AG04450 (cell line): ENCODE measurements at places on chromosomes 12 and 14. TPM values are rescaled to one million over a fixed set of nuclear protein-coding genes. Genes with fewer than 3 reads are reported as not detected.

- DNase-seq: no peak
Measured at GRCh38 chr12:29414368-29414767, 33.4 kb upstream of the ERGIC2 start.

GRCh38 chr12:11749943-11750690 is 100.6 kb downstream of the ETV6 start:
- no peak for DNase-seq

- DNase-seq: no peak
Measured at GRCh38 chr12:67270622-67271021, 1.5 kb downstream of the CAND1 start.

DNA sequence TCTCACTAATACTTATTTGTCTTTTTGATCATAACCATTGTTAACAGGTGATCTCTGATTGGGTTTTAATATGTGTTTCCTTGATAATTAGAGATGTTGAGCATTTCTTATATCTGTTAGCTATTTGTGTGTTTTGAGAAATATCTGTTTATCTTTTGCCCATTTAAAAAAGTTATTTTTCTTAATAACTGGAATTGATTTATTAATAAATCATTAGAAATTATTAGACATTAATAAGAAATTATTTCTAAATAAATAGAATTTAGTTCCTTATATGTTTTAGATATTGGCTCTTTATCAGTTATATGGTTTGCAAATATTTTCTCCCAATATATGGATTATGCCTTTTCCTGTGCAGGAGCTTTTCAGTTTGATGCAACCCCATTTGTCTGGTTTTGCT is 18.7 kb downstream of the TMX1 start:
- DNase-seq: no peak

DNA sequence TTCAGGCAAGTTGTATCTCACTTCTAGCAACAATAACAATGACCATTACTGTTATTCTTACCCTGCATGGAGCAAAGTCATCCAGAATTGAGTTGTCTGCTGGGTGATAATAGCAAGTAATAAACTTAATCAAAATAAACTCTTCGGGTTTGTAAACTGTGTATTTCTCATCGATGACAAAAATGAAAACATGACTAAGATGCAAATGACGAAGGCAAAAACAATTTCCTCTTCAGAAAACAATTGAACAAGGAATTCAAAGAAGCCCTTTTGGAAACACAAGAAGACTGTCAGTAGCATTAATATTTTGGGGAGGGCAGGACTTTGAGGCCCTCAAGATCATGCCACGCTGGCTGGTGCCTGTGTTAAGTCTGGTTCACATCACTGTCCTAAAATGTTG is 232.0 kb downstream of the BTG1 start:
- DNase-seq: no peak

Gene IGFBP6
- 182 and 274 TPM in 2 replicates for polyA plus RNA-seq

DNA sequence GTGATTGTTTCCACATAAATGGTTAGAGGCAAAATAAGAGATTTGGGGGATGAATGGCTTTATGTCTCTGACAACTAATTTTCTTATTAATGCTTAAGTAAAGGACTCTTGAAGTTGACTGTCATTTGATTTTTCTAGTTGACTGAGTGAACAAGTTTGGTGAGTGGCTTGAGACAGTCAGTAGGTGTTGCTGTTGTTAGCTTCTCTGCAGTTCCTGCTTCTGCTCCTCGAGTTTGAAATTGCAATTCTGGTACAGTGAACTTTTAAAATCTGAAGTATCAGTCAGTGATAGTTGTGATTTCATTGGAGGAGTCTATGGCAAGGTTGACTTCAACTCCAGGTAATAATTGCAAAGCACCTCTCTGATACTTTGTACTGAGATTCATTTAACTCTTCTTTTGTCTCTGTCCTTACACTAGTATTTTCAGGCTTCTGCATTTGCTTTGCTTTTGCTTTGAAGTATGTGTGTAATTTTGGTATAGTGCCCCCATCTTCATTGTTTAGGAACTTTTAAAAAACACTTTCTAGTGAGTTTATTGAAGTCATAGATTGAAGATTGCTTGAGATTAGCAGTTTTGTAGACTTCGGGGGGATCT is 415.5 kb downstream of the PCNX1 start:
- DNase-seq: no peak

GRCh38 chr14:27067961-27068360 is 470.1 kb upstream of the NOVA1 start:
- DNase-seq: no peak

Gene SERPINA10
- polyA plus RNA-seq: not detected in 2 replicates

Gene CLEC7A
- not detected in 2 replicates for polyA plus RNA-seq

- DNase-seq: no peak
Measured at GRCh38 chr14:67477926-67478799, 10.4 kb downstream of the TMEM229B start.
